ENCODE measurements at places on chromosomes 1 and 21.

DNA sequence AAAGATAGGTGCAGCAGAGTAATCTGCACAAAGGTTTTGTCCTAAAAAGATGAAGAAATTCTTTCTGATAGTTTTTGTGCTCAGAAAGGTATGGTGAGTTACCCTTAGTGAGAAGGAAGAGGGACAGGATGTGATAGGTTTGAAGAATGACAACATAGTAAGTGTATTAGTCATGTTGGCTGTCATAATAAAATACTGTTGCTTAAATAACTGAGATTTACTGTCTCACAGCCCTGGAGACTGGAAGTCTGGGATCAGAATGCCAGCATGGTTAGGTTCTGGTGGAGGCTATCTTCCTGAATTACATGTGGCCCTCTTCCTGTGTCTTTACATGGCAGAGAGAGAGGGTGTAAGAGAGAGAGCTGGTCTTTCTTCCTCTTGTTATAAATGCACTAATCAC is 965.2 kb downstream of the TTLL7 start:
- DNase-seq, result no peak

DNA sequence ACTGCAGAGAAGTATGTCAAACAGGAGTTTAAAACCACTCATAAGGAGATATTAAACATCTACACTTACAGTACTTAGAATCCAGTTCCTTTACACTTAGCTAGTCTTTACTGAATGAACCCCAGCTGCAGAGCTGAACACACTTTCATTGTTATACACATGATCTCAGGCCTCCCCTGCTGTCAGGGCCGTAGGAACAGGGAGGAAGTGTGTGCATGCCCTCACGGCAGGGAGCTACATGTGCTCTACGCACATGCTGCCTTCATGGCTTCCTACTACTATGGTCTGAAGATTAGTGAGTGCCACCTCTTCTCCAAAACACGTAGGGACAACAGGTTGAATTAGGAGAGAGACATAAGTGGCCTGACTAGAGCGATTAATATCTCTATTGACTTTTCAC is 191.5 kb downstream of the SIPA1L2 start:
- no peak for DNase-seq

DNA sequence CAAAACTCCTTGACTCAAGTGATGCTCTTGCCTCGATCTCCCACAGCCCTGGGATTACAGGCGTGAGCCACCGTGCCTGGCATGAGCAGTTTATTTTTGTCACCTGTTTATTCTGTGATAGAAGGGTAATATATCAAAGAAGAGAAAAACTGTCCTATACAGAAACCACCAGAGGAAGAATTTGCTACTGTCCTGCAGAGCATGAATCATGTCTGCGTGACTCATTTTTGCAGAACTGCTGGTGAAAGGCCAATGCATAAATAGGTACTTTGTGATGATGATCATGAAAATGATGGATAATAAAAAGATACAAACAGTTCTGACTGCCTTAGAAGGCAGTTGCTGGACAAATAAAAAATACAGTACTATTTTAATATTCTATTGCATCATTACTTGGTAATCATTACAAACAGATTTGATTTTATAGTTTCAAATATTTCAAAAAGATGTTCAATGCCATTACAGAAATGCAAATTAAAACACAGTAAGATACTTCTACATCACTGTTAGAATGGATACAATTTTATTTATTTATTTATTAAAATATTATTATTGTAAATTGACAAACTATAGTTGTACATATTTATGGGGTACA is 26.5 kb downstream of the RIPPLY3 start:
- DNase-seq, result no peak

- DNase-seq, result no peak
These were observed 243.0 kb upstream of the PROX1 start for GRCh38 chr1:213744780-213745179.

- DNase-seq, result no peak
These were observed 56.8 kb upstream of the KDM4A start for GRCh38 chr1:43592974-43593683.

DNA sequence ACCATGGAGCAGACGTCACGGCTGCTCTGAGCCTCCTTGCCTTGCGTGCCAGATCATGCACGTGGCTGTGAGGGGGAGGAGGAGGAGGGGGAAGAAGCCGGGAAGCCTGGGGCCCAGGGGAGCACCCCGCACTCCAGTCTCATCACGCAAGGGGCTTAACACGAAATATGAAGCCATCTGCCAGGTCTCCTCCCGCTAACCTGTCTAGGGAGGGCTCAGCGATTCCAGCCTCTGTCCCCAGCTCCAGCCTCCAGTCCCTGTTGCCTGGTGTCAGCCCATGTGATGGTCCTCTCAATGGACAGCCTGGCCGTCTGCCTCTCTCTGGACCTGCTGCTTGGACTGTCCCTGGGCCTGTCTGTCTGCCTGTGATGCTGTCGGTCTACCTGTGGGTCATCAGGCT is 22.5 kb upstream of the C1QA start:
- no peak for DNase-seq

DNA sequence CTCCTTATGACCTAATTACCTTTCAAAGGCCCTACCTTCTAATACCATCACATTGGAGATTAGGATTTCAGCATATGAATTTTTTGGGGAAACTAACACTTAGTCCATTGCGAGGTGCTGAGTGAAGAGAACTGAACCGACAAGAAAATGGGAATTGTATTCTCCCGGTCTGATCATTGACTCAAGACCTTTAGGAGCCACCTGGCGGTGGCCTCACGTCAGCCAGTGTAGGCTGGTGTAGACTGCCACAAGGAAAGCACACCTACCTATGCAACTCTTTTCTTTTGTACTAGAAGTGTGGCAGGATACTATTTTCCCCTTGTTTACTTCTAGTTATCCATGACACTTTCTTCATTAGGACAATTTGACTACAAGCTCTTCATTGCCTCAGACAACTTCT is 333.5 kb upstream of the B3GALT2 start:
- DNase-seq, result no peak

All from dermis microvascular lymphatic vessel endothelial cell (primary cell).